ENCODE measurements at places on chromosomes 3 and 15.

- no peak for DNase-seq
These were observed 73.1 kb upstream of the SAMMSON start for GRCh38 chr3:69926385-69926784.

GRCh38 chr3:86152620-86153019 lies 838.3 kb downstream of the VGLL3 start:
- DNase-seq = no peak

GRCh38 chr15:33742800-33743199 lies 225.5 kb upstream of the CHRM5 start:
- DNase-seq = no peak

DNA sequence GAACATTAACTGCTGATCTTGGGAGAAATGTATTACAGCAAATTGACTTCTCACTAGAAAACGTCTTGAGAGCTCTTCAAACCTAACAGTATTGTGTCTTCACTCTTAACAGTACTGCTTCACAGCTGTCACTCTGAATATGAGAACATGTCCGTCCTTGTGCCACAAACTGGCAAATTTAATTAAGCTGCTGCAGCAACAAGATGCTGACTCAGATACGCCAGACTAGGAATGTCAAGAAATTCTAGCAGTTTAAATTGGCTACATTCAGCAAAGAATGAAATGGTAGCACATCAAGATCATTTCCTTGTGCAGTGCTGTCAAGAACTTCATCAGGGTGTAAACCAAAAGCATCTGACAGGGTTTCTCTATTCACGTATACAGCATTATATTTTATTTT lies 7.6 kb downstream of the ICE2 start:
- no peak for DNase-seq

DNA sequence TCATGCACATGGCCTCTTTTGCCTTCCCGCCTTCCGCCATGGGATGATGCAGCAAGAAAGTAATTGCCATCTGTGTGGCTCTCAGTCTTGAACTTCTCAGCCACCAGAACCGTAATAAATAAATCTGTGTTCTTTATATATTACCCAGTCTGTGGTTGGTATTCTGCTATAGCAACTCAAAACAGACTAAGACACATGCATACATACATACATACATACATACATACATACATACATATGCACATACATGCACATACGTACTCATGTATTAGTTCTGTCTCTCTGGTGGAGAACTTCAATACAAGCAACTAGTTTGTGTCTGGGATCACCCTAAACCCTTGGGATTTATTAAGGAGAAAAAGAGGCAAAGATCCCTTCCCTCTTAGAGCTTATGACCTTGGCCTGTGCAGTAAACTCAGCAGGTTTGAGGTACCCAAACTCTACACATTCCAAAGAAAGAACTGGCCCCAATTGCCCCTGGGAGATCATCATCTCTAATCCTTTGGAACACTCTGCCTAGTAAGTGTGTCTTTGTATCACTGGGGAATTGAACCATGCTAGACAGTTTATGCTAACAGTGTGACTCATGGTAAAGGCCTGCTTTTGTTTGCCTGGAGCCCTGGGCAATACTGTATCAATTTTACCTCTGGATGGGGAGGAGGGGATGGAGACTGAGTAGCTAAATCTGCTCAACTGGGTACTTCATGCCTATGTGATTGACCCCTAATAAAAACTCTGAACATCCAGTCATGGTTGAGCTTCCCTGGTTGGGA lies 115.6 kb upstream of the LMCD1 start:
- no peak for DNase-seq

- no peak for DNase-seq
These were observed 123.6 kb downstream of the RPL22L1 start for GRCh38 chr3:170746175-170746942.

DNA sequence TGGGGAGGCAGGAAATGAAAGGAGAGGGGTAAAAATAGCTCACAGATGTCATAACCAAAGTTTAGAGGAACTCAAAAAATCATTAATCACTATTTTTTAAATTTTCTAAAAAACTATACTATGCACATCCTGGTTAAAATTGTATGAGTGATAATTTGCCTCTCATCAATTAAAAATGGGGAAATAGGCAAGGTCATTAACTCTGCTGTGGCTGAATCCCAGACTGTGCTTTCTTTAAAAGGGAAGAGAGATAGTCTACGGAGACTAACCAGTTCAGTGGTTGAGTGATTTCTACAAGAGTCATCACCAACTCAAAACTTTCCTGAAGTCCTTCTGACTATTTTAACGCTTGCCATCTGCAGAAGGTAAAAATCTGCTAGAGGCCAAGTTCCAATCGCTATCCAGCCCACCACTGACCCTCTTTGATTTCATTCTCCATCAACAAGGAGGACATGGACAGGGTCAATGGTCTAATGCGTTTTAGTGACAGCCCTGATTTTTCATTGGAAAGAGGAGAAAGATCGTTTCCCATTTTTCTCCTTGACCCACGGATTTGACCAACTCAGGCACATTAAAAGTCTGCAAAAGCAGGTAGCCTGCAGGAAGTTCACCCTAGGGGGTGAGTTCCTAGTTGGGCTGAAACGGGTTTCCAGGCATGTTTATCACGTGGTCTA lies 850 bp downstream of the SUCLG2 start:
- DNase-seq = no peak

DNA sequence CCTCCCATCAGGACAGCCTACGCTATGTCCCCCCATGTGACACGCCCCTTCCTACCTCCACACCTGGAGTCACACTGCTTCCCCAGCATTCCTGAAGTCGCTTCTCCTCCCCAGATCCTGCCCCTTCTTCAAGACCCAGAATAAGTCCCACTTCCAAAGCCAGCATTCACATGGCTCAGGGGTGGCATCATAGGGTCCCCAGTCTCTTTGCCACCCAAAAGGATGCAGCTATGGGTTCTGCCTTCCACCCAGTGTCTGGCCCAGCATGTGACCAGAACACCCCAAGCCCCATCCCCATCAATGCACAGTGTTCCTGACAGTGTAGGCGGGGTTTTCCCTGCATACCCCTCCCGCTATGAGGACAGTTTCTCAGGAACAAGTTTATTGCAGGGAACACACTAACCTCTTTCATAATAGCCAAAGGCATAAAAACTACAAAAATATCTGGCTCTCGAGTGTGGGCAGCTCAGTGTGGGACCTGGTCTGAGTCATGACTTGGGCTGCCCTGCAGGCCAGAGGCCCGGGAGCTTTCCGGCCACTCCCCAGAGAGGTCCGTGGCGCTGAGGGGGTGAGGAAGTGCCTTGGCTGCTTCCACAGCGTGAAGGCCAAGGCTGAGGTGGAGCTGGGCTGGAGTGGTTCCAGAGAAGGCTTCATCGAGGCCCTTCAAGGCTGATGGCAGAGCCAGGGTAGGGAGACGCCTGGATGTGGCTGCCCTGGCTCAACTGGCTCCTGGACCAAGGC lies 5.8 kb downstream of the ISLR start:
- no peak for DNase-seq

DNA sequence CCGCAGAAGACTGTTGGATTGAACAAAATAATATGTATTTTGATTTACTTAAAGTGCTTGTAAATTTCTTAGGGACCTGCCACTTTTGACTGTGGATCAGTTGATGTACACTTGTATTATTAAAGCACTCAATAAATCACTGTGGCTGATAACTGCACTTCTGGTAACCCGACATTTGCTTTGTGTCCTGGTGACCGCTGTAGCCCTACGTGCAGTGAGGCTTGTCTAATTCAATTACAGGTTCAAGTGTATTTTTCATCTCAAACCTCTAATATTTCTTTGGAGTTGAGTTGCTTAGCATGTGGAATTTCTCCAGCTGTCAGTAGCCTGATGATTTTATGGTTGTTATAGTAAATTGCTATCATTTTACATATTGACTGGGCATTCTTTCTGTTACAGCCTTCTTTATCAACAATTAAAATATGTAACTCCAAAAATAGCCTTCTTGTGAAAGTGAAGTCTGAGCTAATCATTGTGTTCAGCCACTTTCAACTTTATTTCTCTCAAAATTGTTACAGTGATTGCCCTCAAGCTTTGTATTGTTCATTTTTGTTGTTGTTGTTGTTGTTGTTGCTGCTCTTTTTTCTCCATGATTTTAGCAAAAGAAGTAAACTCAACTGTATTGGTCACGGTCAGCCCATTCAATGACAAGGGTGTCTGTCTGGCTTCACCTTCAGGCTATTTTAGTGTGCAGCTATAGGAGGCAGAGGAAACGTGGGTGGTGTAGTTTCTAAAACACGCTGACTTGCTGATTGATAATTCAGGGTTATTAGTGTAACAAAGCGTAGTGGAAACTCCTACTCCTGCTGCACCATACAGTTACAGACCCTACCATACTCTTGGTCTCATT lies 215.1 kb upstream of the UBE2E1 start:
- no peak for DNase-seq

GRCh38 chr3:196700801-196701200 lies 11.2 kb downstream of the CEP19 start:
- DNase-seq = no peak

GRCh38 chr3:116135457-116136085 lies 309.7 kb downstream of the LSAMP start:
- peak; percentile 35 for DNase-seq

DNA sequence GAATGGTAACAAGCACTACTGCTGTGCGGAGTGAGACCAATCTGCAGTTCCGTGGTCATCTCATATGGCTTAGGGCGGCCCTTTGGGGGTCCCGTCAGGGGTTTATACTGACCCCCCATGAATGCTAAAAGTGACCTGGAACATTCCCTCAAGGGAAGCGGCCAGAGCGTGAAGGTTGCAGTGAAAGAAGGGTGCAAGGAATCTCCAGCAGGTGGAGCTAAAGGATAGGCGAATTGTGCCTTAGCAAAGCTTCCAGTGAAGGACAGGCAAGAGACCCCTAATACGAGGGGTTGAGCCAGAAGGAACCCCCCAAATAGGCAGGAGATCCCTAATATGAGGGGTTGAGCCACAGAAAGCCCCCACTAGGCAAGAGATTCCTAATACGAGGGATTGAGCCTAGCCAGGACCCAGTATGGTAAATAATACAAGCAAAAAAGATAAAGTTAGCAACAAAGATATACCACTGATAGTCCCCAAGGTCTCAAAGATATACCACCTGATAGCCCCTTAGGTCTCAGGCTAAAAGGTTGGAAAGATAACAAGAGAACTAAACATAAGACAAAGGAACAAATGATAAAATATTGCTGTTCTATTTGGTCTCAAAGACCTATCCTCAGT lies 32.8 kb downstream of the ZNF589 start:
- peak; percentile 57 for DNase-seq

DNA sequence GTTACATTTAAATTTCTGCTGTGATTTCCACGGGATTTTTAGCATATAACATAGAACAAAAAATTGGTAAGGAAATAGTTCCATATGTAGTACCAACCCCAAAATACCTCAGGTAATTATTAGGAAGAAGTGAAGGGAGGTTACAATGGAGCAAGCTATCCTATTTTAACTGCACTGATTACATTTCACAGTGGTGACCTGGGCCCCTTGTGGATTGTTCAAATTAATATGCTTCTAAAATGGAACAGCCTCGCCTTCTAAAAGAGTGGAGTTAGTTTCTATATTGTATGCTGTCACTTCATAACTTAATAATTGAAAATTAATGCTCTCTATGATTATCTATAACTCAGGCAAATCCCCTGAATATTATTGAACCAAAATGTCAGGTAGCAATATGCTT lies 651.7 kb upstream of the GBE1 start:
- DNase-seq = no peak

DNA sequence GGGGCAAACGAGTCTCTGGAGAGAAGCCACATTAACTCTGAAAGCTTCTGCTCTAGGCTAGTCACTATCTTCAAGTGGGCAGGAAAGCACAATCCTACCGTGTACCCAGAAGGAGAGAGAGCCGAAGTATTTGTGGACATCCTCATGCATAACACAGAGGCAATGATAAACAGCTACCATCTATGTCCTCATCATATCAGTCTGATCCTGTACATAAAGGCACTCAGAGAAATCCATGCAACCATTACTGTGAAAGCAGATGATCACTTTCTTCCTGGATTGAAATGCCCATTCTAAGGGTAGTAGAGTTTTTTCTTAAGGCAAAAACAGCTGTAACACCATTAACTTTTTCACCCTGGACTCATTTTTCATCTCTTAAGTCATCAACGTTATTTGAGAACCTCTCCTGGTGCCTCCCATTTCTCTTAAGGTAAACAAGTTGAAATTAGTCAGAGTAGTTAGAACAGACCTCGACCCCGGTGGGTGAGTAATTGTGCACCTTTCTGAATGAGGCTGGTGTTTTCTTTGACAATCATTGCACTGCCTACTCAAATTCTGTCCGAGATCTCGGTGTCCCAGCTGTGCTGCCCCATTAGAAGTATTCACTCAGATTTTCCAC lies 327.4 kb downstream of the SHQ1 start:
- no peak for DNase-seq

All from SHP77 (cell line).